Pulmonary artery endothelial cell (primary cell): ENCODE measurements at places on chromosomes 7 and 10. TPM values are rescaled to one million over a fixed set of nuclear protein-coding genes. Genes with fewer than 3 reads are reported as not detected.

GRCh38 chr10:60669501-60669900 lies 108.8 kb upstream of the CDK1 start:
- DNase-seq, result no peak

- no peak for DNase-seq
These were observed 415.5 kb upstream of the SORCS1 start for GRCh38 chr10:107579970-107580369.

DNA sequence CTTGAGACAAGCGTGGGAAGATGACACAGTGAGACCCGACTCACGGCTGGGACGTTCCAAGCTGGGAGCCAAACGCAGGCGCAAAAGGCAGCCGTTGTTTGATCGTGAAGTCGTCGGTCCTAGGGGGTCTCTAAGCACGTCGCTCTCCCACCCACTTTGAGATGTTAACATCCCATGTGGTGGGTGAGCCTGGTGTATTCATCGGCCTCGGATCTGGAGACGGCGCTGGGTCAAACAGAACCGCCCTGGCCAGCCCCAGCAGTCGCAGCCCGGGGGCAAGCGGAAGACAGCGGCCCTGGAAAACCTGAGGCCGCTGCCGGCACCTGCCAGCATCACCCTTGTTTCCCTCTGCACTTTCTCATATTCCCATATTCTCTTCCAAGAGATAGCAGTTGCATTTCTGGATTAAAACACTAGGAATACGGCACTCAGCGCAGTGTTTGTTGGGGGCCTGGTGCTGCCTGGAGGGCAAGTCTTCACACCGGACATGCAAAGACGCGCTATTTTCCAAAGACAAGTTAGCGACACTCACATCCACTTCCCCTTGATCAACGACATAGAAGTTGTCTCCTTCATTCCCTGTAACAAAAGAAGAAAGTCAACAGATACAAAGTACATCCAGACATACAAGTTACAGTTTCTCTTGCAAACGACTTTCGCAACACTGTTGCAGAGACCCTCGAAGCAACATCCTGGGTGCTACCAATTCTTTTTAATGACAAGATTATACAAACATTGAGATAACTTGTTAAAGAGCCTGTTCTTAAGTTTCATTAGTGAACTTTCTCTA lies 86.2 kb upstream of the PDGFA start:
- DNase-seq, result no peak

- no peak for DNase-seq
These were observed 52.9 kb upstream of the GNA12 start for GRCh38 chr7:2897023-2897422.

DNA sequence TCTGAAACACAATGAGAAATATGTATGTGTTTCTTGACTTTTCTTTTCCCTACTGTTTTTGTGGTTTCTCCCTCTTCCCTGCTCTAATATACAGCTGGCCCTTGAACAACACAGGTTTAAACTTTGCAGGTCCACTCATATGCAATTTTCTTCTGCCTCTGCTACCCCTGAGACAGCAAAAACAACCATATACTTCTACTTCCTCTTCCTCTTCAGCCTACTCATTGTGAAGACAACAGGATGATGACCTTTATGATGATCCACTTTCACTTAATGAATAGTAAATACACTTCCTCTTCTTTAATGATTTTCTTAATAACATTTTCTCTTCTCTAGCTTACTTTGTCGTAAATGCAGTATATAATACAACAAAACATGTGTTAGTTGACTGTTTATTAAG lies 35.0 kb upstream of the DGKB start:
- no peak for DNase-seq

- no peak for DNase-seq
These were observed 117.3 kb downstream of the FAM53B start for GRCh38 chr10:124626759-124627380.

DNA sequence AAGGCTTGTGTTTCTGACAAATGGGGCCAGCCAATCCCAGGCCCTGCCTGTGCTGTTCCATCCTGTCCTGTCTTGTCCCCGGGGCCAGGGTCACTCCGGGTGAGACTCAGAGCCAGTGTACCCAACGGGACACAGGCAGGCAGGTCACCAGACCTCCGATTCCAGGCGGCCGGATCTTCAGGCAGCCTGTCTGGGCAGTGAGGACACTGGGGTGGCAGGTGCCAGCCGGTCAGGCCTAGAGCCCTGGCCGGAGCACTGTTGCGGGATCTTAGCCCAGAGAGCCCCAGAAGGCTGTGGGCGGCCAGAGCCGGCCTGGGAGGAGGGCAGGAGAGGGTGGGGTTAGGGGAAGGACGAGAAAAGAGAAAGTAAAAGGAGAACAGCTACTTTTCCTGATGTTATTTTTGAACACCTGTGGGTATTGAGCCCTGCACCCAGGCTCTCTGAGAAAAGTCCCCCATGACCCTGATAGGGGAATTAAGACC lies 134.3 kb upstream of the TNRC18 start:
- DNase-seq, result no peak

DNA sequence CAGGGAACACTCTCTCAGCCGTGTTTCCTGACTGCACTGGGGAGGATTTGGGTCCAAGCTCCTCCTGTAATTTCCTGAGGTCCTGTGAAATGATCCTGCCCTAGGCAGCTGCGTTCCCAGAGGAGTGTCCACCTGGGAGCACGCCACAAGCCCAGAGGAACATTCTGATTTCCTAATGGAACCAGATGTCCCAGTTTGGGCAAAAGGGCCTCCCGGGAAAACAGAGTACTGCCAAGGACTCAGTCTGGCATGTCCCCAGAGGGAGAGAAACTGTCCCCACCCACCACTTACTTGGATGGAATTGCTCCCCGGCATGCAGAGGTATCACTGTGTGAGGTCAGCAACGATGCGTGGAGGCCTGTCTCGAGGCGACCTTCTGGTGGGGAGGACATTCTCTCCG lies 34.5 kb downstream of the ASB13 start:
- DNase-seq, result no peak

- no peak for DNase-seq
These were observed 472.8 kb downstream of the KCNMA1 start for GRCh38 chr10:77164616-77165311.

DNA sequence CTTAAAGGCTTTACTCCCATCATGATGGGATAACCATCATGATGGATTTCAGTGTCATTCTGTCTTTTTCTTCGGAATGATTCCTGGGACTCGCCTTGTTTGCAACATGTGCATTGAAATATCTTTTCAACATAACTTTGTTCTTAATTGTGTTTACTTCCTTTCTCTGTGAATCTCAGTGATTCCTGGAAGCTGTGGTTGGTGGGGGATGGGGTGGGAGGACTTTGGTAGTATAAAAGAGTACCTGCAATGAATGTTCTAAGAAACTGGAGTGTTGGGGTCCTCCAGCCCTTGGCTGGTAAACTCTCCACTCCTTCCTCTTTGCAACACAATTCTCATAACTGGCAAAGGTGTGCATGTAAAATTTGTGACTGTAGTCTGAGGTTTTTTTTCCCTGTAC lies 11.5 kb upstream of the SH2D4B start:
- DNase-seq, result no peak

GRCh38 chr10:7950981-7951847 lies 103.3 kb upstream of the GATA3 start:
- no peak for DNase-seq

DNA sequence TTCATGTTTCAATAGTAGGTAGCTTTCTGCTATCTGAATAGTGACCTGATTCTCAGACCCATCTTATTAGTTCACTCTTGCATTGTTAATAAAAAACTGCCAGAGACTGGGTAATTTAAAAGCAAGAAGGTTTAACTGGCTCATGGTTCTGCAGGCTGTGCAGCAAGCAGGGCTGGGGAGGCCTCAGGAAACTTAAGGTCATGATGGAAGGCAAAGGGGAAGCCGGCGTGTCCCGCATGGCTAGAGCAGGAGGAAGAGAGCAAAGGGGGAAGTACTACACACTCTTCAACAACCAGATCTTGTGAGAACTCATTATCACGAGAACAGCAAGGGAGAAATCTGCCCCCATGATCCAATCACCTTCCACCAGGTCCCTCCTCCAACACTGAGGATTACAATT lies 185.2 kb upstream of the PITRM1 start:
- no peak for DNase-seq

GRCh38 chr10:119245272-119245671 lies 37.9 kb downstream of the GRK5 start:
- no peak for DNase-seq

DNA sequence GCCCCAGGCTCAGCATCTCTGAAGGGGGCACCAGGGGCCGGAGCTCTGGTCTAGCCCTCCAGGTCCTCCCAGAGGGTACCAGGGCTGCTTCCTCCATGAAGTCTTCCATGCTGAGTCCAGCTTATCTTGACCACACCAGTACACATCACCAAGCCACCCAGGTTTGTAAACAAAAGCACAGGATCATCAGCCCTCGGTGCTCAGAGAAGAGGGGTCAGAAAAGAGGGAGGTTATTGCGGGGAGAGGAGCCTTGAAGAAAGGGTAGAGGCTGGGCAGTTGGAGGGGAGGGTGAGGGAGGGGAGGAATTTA lies 23.9 kb downstream of the AQP1 start:
- no peak for DNase-seq

DNA sequence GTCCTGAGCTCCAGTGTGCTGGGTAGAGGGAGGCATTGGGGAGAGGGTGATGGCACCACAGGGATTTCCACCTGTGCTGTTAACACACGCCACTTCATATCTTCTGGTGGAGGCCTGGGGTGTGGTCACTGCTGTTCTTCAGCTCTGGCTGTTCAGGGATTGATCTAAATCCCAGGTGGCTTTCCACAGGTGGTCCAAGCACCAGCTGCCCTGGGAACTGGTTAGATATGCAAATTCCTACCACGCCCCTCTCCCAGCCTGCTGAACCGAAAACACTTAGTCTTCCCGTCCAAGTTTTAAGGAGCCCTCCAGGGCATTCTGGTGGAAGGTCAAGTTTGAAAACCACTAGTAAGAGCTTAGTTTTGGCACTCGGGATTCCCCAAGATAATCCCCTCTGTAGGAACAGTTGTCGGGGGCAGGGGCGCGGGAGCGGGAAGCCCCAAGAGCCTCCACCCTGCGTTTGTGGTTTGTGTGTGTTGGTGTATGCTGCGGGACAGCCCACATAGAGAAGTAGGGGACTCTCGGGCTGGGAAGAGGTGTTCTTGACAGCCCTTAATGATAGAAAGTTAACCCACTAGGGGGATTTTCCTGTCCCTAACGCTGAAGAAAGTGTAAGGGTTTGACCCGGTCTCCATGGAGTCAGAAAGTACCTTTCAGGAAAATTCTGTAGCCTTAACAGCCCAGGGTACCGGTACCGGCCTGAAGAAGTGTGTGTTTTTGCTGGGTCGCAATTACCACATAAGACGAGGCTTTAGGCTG lies 5.1 kb downstream of the DEPP1 start:
- no peak for DNase-seq

GRCh38 chr7:70356085-70356786 lies 758.0 kb downstream of the AUTS2 start:
- DNase-seq, result no peak

DNA sequence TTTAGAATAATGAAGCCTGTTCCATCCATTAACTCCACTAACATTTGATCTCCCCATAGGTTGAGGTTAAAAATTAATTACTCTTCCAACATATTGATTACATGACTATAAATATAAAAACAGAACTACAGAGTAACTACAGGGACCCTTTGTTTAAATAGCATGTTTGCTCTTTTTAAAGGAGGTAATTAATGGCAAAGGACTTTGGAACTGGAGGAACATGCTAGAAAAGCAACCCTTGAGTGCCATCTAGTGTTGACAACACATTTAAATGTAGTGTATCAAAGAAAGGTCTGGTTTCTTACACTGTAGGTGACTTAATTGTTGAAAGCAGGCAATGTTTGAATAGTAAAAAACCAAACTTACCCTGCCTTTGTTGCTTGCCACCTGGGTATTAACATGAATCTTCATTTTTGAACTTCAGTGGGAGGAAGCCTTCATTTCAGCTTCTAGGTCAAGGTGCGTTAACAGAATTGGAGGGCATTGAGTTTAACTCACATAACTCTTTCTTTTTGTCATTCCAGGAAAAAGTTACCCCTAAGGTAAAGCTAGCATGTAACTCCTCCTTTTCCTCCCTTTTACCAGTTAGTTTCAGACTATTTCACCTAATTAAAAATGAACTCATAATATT lies 52.6 kb upstream of the CAPZA2 start:
- peak; percentile 37 for DNase-seq

- DNase-seq, result no peak
These were observed 931.2 kb downstream of the GATA3 start for GRCh38 chr10:8985651-8986050.

DNA sequence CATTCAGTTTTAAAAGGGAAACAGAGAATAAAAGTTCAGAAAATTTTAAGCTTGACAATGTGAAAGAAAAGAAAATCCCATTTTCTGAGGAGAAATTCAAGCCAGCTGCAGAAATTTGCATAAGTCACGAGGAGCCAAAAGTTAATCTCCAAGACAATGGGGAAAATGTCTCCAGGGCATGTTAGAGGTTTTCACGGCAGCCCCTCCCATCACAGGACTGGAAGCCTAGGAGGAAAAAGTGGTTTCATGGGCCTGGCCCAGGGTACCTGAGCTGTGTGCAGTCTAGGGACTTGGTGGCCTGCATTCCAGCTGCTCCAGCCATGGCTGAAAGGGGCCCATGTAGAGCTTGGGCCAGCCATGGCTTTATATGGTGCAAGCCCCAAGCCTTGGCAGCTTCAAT lies 59.6 kb upstream of the NXPH1 start:
- DNase-seq, result no peak

- no peak for DNase-seq
These were observed 90.3 kb upstream of the IKZF1 start for GRCh38 chr7:50214126-50214670.

DNA sequence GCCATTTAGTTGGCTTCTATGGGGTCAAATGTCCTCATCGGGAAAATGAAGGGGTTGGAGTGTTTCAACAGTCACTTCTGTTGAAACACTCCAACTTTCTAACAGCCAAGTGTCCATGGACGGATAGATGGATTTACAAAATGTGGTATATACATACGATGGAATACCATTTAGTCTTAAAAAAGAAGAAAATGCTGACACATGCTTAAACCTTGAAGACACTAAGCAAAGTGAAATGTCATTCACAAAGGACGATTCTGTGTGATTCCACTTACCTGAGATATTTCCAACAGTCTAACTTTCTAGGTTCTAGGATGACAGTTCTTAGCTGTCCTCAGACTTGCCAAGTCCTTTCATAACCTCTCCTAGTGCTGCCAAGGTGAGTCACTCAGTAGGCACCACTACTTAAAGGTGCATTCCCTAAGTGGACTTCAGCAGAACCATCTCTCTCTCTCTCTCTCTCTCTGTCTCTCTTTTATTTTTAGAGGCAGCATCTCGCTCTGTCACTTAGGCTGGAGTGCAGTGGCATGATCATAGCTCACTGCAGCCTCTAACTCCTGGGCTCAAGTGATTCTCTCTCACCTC lies 69.0 kb downstream of the DENND2A start:
- no peak for DNase-seq

GRCh38 chr10:5449823-5450222 lies 37.5 kb downstream of the NET1 start:
- peak; percentile 30 for DNase-seq

The OLAH gene
- 0.14 TPM in 1 of 2 replicates, not detected in the other for total RNA-seq

The CNNM1 gene
- total RNA-seq, result under 0.01 and 0.04 TPM in 2 replicates

The RTKN2 gene
- 0.49 and 0.92 TPM in 2 replicates for total RNA-seq

The CNPY1 gene
- total RNA-seq, result not detected in 2 replicates

The MALSU1 gene
- total RNA-seq, result 104 and 121 TPM in 2 replicates

The GPR85 gene
- 0.39 and 0.92 TPM in 2 replicates for total RNA-seq

The CYP2C19 gene
- total RNA-seq, result 0.07 TPM in 1 of 2 replicates, not detected in the other

The ST8SIA6 gene
- total RNA-seq, result 0.53 and 0.79 TPM in 2 replicates

The SPACDR gene
- 1.2 TPM in 2 replicates for total RNA-seq

The EPDR1 gene
- total RNA-seq, result 0.92 and 4.8 TPM in 2 replicates

The CDNF gene
- total RNA-seq, result 0.11 and 0.79 TPM in 2 replicates

The SLC26A5 gene
- not detected in 2 replicates for total RNA-seq

The MMP21 gene
- total RNA-seq, result 0.07 TPM in 1 of 2 replicates, not detected in the other
